Activated naive CD8-positive, alpha-beta T cell treated with anti-CD3 and anti-CD28 coated beads, Interleukin-2, amount 50 U/mL, for 24 hours (primary cell): ENCODE measurements at places on chromosomes 11 and 22.
A peak's percentile ranks its signal among the peaks of the same experiment; 100 is the strongest.

- DNase-seq, result no peak
Observed at GRCh38 chr11:114221037-114221436, 75.2 kb upstream of the NNMT start.

DNA sequence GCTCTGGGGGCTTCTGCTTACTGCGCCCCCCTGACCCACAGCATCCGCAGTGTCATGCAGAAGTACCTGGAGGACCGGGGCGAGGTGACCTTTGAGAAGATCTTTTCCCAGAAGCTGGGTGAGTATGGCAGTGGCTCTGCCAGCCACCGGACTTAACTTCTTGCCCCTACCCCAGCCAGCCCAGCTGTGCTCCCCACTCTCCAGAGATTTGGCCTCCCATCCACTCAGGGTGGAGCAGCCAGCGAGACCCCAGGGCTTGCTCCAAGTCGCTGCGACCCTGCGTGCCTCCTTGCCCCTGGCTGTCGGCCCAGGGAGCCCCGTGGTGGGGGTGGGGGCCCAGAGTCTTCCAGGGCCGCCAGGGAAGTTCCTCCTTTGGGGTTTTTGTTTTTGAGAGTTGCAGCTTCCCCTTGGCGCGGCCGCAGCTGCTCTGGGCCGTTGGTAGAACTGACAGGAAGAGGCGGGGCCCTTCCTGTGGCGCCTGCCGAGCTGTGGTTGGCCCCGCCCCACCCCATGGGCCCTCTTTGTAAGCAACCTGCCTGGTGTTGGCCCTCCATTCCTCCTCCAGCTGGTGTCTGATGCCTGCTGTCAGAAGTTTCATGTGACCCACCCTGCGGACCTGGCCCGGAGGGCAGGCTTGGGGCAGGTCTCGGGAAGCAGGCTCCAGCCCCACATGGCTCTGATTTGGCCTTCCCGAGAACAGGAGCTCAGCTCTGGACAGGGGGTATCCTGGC lies 11.1 kb downstream of the GRK2 start:
- peak; percentile 89 for DNase-seq

- DNase-seq, result no peak
Observed at GRCh38 chr11:96318850-96319249, 24.1 kb downstream of the MAML2 start.

GRCh38 chr22:30406400-30406799 lies 9.6 kb downstream of the SEC14L2 start:
- no peak for DNase-seq

- DNase-seq, result no peak
Observed at GRCh38 chr11:131987703-131988102, 617.3 kb downstream of the NTM start.

GRCh38 chr11:128956401-128957201 lies 13.9 kb upstream of the TP53AIP1 start:
- DNase-seq, result peak; percentile 16

- DNase-seq, result no peak
Observed at GRCh38 chr22:45684169-45684568, 12.5 kb downstream of the ATXN10 start.

- no peak for DNase-seq
Observed at GRCh38 chr11:74412321-74412720, 14.1 kb upstream of the PGM2L1 start.
